SHP77 treated with DMSO at 0.1 percent for 48 hours (cell line): ENCODE measurements at places on chromosomes 11 and 22.

GRCh38 chr22:43392385-43392989 is 19.3 kb upstream of the MPPED1 start:
- DNase-seq, result no peak

GRCh38 chr11:3121931-3122774 is 43.0 kb downstream of the OSBPL5 start:
- no peak for DNase-seq

DNA sequence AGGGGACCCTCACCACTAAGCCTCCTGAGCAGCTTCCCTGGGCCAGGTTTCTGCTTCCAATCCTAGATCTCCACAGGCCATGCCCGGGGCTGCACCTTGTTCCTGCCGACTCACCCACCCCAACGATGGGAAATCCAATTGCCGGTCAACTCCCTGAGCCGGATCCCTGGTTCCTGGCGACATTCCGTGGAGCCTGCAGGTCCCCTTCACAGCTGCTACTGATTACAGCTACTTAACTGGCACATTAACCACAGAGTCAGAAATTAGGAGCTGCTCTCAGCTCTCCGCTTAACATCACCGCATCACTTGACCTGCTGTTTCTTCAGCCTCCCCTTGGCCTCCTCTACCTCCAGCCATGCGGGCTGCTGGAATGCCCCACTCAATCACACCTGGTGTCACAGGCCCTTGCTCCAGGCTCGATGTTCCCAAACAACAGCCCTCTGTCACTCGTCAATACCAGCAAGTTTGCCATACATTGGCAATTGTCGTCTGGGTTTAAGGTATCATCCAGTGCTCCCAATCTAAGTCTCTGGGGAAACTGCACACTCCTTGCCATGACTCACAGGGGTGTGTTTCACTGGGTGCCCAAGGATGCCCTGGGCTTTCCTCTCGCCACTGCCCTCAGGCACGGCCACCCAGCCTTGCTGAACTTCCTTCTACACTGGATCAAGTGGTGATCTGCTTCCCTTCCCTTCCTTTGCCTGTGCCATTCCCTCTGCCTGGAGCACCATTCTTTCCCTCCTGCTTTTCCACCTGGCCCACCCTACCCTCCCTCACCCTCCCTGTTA is 181.0 kb downstream of the MN1 start:
- DNase-seq, result no peak

DNA sequence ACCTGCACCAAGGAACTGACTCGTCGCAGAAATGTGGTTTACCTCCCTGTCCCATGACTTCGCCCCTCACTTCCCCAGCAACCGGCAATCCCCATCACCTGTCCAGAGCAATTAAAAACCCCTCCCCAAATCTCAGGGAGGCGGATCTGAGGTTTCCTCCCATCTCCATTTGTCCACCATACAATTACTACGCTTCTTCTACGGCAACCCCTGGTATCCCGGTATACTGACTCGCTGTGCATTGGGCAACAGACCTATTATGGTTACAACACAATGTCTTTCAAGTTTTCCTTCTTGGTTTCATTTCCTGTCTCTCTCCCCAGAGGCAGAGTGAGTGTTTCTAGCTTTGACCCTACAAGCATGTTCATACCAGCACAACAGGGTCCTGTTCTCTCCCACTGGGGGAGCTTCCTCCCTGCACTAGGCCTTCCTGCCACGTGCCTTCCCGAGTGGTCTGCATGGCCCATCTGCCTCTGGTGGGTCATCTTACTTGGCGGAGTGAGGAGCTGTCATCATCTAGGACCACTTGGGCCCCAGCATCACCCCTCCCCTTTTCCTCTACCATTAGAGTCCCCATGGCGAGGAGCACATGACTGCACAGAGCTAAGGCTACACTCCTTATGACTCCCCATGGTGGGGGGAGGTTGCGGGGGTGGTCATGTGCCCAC is 30.3 kb upstream of the NAP1L4 start:
- no peak for DNase-seq

GRCh38 chr22:31852691-31853421 is 91.5 kb upstream of the YWHAH start:
- DNase-seq, result no peak

DNA sequence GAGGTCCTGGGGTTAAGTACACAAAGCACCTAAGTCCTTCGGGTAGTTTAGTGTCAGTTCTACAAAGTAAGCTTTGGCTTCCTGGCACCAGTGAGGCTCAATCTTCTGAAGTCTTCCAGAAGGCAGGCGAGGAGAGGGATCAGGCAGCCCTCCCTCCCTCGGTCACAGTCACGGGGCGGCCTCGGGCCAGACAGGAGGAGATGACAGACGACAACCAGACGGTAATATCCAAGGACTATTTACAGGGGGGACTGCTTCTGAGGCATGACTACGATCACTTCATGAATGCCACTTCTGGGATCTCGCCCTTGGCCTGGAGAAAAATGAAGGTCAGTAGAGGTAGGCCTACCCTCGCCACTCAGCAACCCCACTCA is 383 bp upstream of the TMEM223 start:
- DNase-seq, result no peak

DNA sequence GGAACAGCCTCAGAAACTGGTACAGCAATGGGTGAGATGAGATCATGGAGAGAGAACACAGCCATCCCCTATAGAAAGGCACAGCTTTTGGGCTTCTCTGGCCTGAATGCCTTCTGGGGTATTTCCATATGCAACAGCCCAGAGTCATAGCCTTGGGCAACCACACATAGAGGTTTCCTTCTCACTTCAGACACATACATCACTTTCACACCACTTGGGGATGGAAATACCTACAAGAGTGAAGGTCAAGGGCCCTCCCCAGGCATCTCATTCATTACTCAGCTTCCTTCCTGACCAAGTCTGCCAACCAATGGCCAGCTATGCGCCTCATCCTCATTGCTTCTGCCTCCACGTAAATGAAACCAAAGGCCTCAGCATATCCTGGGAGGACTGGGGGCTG is 17.7 kb upstream of the OLFML1 start:
- DNase-seq, result no peak

DNA sequence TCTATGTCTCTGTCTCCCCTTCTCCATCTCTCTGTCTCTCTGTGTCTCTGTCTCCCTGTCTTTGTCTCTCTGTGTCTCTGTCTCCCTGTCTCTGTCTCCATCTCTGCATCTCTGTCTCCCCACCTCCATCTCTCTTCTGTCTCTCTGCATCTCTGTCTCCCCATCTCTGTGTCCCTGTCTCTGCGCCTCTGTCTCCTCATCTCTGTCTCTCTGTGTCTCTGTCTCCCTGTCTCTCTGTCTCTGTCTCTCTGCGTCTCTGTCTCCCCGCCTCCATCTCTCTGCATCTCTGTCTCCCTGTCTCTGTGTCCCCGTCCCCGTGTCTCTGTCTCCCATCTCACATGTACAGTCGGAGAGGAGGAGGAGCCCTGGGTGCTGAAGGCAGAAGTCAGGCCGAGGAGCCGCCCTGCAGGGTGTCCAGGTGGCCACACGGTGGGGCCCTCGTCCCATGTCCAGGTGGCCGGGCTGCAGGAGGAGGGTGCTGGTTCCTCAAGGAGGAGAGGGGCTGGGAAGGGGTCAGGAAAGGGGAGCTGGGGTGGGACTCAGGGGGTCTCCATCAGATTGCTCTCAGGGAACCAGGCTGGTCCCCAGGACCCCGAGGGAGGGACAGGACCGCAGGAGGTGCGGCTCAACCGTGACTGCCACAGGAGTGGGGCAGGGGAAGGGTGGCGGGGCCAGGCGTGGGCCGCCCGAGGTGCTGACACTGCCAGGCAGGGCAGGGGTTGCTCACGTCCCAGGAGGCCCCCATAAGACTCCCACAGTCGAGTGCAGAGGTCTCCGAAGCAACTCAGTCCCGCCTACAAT is 25.6 kb upstream of the TH start:
- peak; percentile 10 for DNase-seq

DNA sequence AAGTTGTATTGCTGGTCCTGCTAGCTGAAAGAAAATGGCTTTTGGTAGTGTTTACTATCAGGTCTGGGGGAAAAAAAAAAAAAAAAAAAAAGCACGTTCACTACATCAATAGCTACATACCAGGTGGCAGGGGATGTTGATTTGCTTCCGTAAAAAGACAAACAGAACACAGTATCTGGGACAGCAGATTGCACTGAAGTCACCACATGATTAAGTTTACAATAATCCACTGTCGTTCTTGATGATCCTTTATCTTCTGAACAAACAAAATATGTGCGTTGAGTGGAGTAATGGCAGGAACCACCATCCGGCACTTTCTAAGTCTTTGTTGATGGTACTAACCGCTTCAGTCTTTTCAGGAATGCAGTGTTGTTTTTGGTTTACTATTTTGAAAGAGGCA is 48.7 kb downstream of the DDX6 start:
- DNase-seq, result no peak

- DNase-seq, result no peak
Observed at GRCh38 chr11:47948137-47948536, 32.2 kb upstream of the PTPRJ start.

DNA sequence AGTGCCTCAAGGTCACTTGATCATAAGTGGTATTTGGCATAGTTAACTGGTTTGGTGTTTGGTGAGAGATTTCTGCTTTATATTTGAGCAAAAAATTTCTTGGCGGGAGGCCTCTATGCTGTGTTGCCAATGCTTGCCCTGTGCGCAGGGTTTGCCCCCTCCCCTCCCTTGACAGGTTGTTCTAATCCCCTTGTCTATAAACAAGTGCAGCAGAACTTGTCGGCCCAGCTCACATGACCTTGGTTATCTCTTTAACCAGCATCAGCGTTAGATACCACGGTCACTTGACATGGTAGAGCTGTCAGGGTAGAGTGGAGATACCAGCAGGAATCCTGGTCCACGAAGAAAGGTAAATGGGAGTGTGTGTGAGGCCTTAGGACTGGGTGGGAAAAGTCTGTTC is 35.6 kb downstream of the MARK2 start:
- DNase-seq, result no peak

GRCh38 chr11:8809939-8810539 is 101.0 kb upstream of the AKIP1 start:
- no peak for DNase-seq

DNA sequence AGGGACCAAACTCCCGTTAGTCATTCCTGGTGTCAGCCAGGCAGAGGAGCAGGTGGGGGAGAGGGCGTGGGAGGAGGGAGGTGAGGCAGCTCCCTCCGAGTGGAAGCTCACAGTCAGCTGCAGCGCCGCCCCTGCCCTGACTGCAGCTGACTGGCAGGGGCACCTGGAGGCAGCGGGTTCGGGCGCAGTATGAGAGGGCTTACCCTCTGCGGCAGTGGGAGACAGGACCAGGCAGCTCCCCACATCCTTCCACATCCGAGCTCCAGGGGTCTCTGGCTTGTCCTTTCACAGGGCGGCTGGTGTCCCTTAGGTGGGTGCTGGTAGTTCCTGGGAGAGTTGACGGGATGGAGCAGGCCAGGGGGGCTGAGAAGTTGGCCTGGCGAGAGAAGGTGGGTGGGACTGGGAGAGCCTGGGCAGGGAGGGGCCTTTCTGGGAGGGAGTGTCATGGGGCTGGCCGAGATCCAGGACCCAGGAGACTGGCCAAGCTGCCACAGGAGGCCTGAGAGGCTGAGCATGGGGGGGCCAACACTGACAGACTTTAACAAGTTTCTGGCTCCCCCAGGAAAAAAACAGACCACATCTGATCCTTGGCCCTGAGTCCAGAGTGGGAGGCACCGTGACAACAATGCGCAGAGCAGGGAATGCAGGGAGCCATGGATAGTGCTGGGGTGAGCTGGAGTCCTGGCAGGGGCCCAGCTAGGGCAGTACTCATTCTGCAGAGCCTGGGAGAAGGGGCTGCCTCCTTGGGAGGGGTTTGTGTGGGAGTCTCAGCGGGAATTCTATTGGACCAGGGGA is 4.9 kb downstream of the ADORA2A start:
- DNase-seq, result peak; percentile 22

DNA sequence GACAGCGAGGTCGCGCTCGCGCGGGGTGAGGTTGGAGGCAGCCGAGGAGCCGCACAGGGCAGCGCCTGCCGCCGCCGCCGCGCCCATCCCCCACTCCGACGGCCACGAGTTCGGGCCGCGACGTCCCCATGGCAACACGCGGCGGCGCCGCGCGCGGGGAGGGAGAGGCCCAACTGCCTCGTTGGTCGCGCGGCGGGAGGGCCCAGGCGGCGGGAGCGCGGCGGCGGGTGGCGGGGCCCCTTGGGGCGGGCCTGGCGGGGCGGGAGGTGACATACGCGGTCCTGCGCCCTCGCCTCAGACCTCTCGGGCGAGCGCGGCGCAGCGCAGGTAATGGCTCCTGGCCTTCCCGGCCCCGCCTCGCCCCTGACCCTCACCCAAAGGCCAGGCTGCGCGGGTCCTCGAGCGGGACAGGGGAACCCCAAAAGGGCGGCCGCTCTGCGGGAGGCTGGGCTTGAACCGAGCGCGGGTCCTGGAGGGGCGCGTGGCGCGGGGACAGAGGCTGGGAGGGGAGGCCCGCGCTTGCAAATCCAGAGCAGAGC is at the start of gene DEUP1:
Gene DEUP1 (plus strand): TSS at position 297 of the 539 bp plus-strand sequence. CDS start 1,518 bp downstream, outside the sequence.
- DNase-seq, result no peak
